Omental fat pad (tissue), 4 donors: ENCODE measurements at places on chromosomes 6 and 20. TPM values are rescaled to one million over a fixed set of nuclear protein-coding genes. Genes with fewer than 3 reads are reported as not detected.

Gene THBS2
- 76.3 TPM for total RNA-seq

GRCh38 chr6:44185953-44186634, 27.5 kb downstream of the CAPN11 start:
- no peak for DNase-seq

Gene CST9
- not detected for total RNA-seq

Gene LTB
- 5.5 TPM for total RNA-seq

GRCh38 chr20:2045101-2045500, 51.2 kb upstream of the PDYN start:
- no peak for DNase-seq

Gene PAX1
- total RNA-seq = not detected

Gene KIFC1
- 0.63 TPM for total RNA-seq

Gene STMND1
- total RNA-seq = not detected

GRCh38 chr20:1002682-1003561, 811 bp upstream of the RSPO4 start:
- no peak for DNase-seq

Gene PTCHD4
- 1.1 TPM for total RNA-seq
